ENCODE measurements at places on chromosomes 7 and 10.

DNA sequence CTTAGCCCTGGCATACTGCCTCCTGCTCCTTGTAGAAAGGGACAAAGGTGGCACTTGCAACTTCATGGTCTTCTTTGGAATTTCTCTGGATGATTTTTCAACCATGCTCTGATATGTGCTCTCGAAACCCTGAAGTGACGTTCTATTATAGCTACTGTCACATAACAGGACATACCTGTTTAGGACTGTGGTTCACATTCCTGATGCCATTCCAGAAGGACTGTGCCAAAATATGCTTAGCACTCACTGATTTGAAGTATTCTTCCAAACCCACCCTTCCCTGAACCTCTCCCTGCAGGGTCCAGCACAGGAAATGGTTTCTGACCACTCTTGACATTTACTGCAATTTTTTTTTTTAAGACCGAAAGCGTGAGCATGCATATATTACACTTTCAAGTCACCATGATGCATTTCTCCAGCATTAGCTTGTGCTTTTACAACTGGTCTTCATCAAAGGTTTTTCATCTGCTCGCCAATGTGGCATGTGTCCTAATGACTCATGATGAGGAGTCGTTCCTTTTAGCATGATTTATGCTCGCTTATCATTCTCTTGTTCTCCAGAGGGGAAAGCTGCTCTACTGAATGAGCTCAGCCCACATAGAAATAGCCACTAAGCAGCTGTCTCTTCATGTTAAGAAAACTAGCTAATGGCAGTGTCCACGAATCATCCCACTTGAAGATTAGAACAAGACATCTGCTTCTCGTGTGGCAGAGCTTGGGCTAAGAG lies 135.2 kb downstream of the ADAM12 start:
- DNase-seq = no peak

- no peak for DNase-seq
Measured at GRCh38 chr7:139960157-139960556, 102.6 kb downstream of the PARP12 start.

DNA sequence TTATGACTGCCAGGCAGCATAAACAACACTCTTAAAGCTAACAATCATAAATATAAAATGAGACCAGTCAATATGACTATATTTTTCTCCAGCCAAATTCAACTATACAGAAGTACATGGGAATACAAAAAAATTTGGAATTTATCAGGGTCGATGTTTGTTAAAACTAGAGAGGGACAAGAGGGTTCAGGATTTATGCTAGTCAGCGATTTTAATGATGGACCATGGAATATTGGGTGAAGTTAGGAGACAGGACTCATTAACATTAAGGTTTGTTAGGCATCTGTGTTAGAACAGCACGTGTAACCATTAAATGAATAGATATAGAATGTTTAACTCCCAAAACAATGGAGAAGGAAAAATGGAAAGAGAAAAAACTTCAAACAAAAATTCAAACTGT lies 146.2 kb downstream of the SEM1 start:
- no peak for DNase-seq

GRCh38 chr7:111333010-111333409 lies 229.3 kb downstream of the IMMP2L start:
- DNase-seq = no peak

DNA sequence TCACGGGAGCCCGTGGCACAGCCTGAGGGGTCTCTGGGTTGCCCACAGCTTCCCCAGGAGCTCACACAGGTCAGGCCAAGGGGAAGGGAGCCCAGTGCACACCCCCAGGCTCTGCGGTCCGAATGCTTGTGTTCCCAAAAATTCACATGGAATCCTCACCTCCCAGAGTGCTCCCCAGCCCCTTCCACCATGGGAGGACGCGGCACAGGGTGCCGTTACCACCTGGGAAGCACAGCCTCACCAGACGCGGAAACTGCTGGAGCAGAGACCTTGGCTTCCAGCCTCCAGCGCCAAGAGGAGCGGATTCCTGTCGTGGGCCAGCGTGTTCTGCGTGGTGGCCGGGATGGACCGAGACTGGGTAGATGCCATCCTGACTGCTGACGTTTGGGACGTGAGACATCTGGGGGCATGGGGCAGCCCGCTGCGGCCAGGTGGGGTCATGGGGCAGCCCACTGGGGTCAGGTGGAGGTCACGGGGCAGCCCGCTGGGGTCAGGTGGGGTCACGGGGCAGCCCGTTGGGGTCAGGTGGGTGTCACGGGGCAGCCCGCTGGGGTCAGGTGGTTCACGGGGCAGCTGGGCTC lies 149.4 kb downstream of the WDR37 start:
- DNase-seq = no peak

DNA sequence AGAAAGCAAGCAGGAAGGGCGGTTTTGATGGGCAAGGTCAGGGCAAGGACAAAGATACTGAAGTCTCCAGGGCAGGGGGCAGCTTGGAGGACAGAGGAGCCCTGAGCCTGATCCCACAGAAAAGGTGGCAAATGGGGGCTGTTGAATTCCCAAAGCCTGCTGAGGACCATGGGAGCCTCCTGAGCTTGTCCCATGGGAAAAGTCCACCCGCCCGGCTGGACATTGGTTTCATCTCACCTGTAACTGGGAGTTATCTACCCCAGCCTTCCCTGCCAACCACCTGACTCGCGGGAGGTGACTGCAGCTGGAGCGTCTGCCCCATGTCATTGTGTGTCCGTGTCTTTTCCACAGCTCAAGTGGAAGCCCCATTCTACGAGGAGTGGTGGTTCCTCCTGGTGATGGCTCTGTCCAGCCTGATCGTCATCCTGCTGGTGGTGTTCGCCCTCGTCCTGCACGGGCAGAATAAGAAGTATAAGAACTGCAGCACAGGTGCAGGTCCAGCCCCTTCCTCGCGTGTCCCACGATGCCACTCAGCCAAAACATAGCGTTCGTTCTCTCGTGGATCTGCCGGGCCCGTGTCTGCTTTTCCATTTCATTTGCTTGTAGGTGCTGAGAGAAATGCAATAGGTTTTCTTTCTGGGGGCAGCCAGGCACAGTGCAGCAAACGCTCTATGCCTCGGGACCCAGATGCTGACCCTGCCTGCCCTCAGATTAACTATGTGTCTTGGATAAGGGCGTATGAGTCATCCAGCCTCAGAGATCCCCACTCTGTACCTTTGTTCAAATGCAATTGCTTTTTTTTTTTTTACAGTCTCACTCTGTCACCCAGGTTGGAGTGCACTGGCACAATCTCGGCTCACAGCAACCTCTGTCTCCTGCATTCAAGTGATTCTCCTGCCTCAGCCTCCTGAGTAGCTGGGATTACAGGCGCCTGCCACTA lies 444.5 kb upstream of the FOXK1 start:
- no peak for DNase-seq

- no peak for DNase-seq
Measured at GRCh38 chr10:32109603-32110002, 53.4 kb upstream of the KIF5B start.
